NCI-H524 (cell line): ENCODE measurements at places on chromosomes 7 and 10.

DNA sequence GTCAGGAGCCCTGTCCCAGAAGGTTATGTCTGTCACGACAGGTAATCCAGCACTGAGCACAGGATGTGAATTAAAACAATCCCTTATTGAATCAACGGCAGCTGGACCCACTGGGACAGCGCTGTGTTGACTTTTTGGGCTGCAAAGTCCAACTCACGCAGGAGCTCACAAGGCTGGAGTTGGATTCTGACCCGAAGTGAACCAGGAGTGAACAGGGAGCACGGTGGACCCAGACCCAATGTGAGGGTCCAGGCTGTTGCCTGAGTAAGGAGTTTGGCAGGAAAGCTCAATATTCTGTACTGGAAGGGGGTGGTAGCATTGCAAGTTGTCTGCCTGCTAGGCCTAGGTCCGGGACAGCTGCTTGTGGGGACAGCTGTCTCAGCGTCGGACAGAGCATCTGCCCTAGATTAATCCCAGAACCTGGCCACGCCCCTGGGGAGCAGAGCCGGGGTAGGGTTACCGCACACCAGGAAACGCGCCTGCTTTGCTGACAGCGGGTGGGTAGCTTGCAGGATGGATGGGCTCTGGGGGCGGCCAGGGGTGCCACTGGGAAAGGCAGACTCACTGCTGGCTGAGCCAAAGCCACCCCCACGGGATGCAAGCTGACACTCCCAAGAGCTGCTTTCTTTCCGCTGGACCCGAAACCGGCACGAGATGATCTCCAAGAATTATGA lies 24.0 kb downstream of the COL26A1 start:
- DNase-seq: peak; percentile 94

DNA sequence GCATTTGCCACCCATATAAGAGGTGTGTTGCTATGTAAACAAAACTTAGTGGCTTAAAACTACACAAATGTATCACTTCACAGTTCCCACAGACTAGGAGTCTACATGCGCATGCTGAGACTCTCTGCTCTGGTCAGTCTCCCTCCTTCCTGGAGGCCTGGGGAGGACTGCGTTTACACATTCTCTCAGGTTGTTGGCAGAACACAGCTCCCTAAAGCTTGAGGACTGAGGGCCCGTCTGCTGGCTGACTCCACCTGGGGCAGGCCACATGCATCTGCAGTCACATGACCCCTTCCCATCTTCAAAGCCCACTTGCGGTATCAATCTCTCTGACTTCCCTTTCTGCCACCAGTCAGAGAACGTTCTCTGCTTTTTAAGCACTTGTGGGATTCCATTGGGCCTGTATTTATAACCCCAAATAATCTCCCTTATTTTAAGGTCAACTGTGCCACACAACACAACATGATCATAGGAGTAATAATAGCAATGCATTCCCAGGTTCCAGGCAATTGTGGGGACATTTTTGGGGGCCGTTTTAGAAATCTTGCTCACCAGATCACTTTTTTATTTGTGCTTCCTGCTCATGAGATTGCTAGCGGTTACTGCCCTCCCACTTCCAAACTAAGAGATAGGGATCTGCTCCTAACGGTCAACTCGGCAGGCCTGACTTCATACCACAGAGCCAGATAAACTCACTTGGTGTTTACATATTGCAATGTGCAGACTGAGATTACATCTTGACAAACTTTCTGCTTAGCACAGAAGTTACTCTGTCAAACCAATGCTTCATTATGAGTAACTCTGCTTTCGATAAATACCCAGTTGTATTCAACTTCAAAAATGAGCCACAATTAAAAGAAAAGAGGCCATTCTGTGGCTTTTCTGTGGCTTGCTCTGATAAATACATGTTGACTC lies 96.3 kb downstream of the ALOX5 start:
- no peak for DNase-seq

GRCh38 chr10:114281006-114281405 lies 42.0 kb downstream of the VWA2 start:
- no peak for DNase-seq

DNA sequence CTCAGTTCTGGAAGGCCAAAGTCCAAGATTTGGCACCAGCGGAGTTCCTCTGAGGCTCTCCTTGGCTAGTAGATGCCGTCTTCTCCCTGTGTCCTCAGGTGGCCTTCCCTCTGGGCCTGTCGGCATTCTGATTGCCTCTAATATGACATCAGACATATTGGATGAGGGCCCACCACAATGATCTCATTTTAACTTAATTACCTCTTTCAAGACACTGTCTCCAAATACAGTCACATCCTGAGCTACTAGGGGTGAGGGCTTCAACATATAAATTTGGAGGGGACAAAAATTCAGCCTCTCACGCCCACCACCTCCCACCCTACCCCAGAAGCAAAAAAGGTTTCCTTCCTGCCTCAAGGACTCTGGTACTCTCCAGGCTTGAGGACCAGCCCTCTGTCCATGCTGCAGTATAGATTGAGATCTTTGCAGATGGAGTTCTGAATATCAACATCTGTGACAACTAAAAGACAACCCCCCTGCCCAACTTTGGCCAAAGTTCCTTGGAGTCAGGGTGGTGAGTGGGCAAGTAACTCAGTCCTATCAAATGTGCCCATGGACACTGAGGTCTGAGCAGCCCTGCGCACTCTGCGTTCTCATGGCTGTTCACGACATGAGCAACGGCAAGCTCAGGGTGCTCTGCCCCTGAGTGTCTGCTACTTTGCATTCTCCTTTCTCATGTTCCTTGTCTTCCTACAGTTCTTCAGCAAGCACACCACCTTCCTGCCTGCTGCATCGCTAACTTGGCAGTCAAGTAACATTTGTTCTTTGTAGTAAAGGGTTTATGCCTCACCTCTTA lies 11.5 kb downstream of the TMEM176B start:
- no peak for DNase-seq

DNA sequence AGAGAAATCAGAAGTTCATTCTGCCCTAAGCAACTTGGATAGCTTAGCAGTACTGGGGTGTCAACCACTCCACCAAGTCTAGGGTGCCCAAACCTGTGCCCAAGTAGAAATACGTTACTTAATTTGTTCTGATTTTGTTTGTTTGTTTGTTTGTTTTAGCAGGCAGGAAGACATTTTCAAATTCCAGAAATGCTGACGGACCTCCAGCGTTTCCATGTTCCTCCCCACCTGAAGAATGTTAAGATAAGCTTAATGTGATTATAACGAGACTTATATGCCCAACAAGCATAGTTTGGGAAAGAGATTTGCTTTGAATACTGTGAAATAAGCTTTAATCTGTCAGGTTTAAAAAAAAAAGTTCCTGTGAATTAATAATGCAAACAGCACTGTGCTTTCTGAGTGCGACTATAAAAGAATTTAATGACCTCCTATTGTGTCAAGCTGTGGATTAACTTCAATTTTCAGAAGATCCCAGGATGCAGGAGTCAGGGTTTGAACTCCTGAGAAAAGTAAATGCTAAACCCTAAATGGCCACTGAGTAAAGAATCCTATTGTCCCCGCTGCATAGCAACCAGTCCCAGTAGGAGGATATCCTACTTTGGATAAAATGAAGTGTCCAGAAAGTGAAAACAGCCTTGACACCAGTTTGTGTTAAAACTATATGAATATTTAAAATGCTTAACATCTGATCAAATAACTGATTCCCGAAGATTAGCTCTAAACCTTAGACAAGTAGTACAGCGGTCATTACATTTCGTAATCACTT lies 56.5 kb downstream of the LYZL1 start:
- DNase-seq: no peak

DNA sequence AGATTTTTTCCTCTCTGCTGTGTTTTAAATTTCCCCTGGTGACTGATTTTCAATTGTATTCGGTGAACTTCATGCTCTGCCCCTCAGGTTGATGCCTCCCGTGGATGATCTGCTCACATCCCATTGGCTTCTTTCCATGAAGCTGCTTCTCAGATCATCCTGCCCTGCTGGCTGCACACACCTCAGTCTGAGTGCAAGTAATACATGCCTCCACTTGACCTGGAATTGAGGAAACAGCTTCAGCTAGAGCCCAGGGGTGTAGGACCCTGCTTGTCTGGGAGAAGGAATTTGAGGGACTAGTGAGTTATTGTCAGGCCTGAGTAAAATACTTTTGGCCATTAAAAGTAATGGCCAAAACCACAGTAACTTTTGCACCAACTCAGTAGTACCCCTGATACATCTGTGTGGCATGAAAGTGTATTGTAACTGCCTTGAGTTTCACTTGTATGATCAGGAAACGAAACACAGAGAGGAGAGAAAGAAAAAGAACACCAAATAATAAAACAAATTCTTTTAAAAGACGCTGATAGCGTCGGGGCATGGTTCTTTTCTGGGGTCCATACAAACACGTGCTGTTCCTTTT lies 49.4 kb downstream of the SPAM1 start:
- no peak for DNase-seq
